ENCODE measurements at places on chromosomes 12 and 14.

GRCh38 chr12:13374793-13375192, 178.3 kb downstream of the EMP1 start:
- DNase-seq: peak; percentile 17

DNA sequence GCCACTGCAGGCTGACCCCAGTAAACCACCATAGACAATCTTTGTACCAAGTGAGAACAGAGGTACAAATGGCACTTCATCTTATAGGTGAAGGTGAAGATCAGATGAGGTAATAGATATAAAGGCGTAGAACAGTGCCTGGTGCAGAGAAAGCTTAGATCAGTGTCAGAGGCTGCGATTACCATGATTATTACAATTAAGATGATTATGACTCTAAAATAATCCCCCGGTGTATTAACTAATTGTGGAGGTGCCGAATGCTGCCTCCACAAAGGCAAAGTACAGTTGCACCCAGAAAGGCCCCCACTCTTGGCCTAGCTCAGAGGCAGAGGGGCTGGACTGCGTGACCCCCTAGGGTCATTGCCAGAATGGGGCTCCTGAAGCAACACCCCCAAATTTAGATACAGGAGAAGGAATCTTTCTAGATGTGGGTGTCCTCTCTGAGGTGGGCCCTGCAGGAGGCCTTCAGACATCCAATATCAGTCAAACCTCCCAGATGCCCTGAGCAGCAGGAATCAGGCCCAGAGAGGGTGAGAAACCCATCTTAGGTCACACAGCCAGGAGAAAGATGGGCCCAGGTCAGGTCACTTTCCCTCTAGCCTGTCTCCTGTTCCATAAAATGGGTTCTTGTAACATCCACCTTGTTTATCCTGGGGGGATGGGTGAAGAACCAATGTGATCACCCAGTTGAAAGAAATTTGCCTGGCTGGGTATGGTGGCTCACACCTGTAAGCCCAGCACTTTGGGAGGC, 139.8 kb downstream of the PHETA1 start:
- no peak for DNase-seq

GRCh38 chr12:24034160-24034559, 84.7 kb upstream of the SOX5 start:
- no peak for DNase-seq

GRCh38 chr12:100381379-100381778, 24.5 kb downstream of the SLC17A8 start:
- no peak for DNase-seq

DNA sequence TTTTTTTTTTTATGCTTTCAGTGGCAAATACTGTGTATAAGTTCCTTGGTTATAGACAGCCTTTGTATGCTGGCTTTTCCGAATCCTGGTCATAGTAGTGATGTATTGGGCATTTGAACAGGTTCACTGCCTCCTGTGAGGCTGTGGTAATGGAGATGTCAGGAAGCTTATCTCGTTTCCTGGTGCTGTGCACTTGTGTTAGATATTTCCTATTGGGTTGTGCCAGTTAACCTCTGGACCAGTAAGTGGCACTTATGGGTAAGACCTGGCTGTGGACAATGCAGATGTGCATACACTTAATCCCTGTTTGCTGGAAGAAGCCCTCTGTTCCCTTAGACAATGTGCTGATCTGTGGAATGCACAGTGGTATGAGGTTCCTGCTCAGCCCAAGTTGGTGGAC, 135.4 kb upstream of the KITLG start:
- DNase-seq: no peak

DNA sequence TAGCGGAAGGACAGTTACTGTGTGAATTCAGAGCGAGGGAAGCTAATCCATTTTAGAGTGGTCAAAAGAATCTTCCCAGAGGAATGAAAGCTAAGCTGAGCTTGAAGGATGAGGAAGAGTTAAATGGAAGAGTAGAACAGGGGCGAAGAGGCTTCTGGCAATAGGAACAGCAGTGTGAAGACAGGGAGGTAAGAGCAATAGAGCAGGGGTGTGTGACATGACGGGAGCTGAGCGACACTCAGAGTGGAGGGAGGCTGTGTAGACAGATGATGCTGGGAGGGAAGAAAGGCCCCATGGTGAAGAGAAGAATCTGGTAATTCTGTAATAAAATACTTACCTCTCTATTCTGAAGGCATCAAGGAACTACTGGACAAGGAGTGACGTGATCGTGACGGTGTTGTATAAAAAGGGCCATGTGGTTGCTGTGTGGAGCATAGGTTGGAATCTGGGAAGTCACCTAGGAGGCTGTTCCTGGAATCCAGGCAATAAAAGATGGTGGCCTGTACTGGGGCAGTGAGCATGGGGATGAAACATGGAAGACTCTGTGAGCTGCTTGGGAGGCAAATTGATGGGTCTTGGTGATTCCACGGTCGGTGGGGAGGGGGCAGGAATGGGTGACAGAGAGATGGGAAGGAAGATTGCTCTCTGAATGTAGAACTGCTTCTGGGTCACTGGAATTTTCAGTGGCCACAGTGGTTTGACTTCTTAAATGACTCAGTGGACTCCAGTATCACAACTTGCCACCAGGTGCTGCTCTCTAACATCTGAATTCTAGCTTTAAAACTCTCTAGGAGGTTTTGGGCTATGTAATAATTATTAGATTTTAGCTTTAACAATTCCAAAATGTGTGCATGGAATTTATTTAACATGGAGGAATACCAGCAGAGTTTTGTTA, 164.1 kb downstream of the ATP23 start:
- no peak for DNase-seq

DNA sequence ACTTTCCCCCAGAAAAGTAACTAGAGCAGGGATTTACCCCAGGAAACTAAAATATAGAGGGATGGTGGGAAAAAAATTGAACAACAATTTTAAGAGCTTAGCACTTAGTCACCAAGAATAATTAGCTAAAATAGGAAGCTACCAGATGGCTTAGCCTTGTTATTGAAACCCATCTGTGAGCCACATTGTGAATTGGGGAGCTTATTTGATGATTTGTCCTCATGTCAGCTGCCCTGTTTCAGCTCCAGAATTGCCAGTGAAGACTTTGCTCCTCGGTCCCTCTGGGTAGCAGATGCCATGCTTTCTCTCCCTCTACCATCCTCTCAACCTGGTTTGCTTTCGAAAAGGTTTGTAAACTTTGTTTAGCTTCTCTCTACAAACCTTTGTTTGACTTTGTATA, 67.7 kb upstream of the PTHLH start:
- DNase-seq: no peak

DNA sequence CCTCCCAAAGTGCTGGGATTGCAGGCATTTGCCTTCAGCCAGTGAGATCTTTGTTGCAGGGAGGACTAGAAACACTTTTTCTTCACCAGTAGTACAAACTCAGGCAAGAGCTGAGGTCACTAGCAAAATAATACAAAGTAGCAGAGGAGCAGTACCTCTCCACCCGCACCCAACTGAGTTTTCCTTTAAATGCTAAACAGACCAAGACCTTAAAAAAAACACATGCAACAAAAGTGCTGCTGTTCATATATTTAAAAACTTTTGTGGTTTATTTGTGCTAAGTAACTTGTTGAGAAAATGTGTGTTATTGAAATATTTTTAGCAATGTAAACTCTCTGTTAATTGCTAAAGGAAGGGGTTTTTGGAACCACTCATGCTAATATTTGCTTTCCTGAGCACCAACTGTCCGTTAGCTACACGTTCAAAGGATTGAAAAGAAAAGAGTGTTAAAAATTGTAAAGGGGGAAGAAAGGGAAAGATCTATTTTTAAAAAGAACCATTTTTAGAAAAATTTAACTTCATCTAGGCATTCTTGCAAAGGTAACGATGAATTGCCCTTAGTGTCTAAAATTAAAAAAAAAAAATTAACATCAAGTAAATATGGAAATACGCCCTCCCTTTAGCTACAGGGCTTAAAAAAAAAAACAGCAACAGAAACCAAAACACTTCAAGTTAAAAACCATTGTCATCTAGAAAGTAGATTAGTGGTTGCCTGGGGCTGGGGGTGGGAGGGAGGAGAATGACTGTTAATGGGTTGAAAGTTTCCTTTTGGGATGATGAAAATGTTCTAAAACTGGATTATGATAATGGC, 114.0 kb upstream of the KRAS start:
- DNase-seq: no peak

DNA sequence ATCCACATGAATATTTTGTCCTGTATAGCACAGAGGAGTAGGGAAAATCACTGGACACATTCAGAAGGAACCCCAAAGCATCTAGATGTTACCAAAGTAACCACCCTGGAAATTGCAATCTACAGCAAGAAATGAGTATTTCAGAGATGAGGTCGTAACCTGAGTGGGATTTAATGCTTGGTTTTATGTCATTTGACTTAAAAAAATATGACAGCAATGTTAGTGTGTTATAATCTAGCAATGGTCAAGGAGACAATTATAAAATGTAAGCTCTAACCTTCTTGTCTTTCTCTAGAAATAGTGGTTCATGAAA, 256.6 kb downstream of the NAV3 start:
- no peak for DNase-seq

DNA sequence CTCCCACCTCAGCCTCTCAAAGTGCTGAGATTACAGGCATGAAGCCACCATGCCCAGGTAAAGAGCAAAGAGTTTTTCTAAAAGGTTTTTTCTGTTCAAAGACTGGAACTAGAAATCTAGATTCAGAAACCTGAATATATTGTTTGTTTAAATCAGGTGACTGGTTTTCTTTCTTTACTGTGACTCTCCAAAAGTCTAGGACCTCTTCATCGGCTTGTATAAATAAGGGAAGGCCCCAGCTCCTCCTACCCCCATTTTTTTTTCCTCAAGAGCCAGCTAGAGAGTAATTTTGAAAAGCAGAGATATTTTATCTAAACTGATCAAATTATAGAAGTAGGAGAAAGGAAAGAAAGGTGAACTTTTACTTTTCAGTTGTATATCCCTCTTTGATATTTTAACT, 48.0 kb downstream of the TMEM116 start:
- no peak for DNase-seq

GRCh38 chr12:10163084-10163483, 8.8 kb downstream of the OLR1 start:
- DNase-seq: no peak

DNA sequence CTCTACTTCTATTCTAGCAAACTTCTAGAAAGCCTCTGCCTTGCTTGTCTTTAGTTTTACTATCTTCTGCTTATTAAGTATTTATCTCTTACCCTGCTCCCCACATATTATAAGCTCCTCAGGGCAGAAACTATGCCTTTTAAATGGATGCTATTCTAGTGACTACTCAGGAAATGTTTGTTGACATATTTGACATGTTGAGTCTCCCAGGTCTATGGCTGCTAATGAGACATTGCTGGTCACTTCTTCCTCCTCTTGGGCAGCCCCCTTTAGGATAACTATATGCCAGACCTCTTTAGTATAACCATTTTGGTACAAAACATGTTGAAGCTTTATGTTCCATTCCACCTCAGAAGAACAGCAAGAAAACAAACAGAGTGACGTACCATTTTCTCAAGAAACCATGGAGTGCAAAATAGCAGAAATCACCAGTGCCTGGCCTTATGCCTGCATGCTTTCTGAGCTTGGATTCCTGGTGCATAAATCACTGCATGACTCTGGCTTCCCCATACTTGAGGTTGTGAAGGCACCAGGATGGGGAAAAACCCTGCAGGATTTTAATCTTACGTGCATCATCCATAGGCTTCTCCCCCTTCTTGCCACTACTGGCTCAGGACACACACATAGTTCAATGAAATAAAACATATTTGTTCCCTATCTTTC, 202.6 kb downstream of the TMX1 start:
- DNase-seq: no peak

DNA sequence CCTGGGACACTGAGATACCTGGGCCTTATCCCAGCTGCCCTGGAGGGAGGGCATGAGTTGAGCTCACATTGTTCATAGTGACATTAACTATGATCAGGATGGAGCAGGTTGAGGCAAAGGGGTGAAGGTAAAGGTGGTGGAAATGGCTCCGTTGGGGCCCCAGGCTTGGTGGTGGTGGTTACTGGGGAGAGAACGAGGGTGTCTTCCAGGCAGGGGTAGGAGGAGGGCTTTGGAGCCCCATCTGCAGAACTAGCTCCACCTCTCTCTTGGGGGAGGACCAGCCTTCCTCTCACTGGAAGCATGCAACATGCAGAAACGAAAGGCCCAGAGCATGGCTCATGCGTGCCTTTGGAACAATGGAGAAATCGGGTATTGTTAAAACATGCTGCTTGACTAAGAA, 217.0 kb downstream of the SLC41A2 start:
- no peak for DNase-seq

DNA sequence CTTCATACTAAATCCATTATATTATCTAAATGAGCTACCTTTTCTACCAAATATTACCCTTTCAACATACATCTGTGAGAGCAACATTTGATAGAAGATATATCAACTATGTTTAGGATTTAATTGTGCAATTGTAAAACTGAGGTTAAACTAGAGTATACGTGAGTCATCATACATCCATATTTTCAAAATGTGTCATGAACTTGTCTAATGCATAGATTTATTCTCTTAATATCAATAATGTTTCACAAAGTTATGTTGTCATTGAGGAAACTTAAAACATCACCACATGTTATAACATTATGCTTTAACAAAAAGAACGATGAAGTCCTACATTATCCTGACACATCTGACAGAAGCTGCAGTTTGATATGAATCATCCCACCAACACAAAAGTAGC, 645.5 kb upstream of the NOVA1 start:
- no peak for DNase-seq

DNA sequence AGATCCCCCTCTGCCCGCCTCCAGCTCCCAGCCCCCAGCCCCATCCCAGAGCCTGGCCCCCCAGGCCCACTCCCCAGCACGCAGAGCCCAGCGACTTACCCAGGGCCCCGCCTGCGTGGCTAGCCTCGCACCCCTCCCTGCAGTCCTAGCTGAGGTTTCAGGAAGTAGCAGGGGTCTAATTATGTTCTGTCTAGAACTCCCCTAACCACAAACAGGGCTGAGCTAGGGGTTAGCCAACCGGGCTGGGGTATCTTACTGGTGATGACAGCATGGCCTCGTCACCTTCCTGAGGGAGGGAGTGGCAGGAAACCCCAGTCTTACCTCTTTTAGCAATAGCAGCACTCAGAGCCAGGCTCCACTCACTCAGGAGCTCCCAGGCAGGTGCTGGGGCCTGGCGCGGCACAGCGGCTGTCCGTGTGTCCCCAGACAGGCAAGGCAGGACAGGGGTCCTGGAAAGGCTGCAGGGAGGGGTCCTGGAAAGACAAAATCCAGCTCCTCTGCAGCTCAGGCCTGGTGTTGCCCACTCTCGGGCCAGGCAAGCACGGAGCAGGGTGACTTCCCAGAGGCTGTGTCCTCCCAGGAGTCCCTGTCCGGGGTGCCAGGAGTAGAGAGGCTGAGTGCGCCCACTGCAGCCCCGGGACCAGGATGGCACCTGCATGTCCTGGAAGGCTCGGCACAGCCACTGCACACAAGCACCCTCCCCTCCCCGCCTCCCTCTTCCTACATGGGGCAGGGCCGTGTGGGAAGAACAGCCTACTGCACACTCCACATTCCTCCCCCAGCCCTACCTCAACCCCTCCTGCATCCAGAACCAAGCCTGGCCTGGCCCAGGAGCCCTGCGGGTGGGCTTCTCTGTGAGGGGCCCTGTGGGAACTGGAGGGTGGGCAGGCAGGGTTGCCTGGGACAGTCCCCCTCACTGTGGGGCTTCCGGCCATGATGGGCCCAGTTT, at the start of gene GPR132:
Gene GPR132 (minus strand): TSS at position 151 of the 949 bp plus-strand sequence. CDS start 10,010 bp downstream, outside the sequence.
- DNase-seq: peak; percentile 15

All from right cardiac atrium (tissue), 5 donors.